ENCODE measurements at places on chromosomes 5 and 9. TPM values are rescaled to one million over a fixed set of nuclear protein-coding genes. Genes with fewer than 3 reads are reported as not detected.

DNA sequence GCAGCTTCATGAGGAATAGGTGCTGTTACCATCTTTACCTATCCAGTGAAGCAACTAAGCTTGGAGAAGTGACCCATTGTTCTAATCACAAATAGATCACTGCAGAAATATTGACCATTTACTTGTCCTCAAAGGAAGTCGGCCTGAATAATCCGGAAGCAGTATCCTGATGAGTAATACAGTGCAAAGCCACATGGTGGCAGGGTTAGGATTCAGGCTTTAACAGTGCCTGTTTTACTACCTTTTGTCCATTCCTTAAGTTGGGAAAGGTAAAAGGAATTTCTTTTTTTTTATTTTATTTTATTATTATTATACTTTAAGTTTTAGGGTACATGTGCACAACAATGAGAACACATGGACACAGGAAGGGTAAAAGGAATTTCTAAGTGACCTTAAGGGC is 336.3 kb downstream of the KDM4C start:
- no peak for DNase-seq

- DNase-seq = no peak
These were observed 57.4 kb upstream of the ASS1 start for GRCh38 chr9:130387398-130387797.

GRCh38 chr5:37816883-37817282 is 23.0 kb downstream of the GDNF start:
- DNase-seq = no peak

C9 gene
- total RNA-seq = not detected
